ENCODE measurements at places on chromosomes 1 and 21.

GRCh38 chr1:31159869-31160611 is 79.6 kb downstream of the NKAIN1 start:
- DNase-seq, result peak; percentile 57

GRCh38 chr1:27031235-27032118 is 18.8 kb upstream of the TENT5B start:
- DNase-seq, result no peak

GRCh38 chr1:223700942-223701637 is 11.2 kb upstream of the CAPN2 start:
- peak; percentile 90 for DNase-seq

- DNase-seq, result no peak
Observed at GRCh38 chr21:35044128-35044527, 5.0 kb downstream of the RUNX1 start.

- DNase-seq, result no peak
Observed at GRCh38 chr21:39721885-39722284, 23.1 kb upstream of the IGSF5 start.

DNA sequence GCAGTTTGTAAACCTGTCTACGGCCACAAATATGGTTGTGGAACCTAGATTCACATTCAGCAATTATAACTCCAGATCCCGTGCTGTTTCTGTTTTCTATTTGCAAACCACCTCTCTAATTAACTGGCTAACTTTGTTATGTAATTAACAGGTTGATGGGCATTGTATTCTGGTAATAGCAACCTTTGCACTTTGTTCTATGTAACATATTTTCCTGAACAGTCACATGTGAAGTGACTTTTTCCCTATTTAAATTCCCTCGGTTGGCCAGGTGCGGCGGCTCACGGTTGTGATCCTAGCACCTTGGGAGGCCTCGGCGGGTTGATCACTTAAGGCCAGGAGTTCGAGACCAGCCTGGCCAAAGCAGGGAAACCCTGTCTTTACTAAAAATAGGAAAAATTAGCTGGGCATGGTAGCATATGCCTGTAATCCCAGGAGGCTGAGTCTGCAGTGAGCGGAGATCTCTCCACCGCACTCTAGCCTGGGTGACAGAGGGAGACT is 1.4 kb downstream of the ACADM start:
- no peak for DNase-seq

DNA sequence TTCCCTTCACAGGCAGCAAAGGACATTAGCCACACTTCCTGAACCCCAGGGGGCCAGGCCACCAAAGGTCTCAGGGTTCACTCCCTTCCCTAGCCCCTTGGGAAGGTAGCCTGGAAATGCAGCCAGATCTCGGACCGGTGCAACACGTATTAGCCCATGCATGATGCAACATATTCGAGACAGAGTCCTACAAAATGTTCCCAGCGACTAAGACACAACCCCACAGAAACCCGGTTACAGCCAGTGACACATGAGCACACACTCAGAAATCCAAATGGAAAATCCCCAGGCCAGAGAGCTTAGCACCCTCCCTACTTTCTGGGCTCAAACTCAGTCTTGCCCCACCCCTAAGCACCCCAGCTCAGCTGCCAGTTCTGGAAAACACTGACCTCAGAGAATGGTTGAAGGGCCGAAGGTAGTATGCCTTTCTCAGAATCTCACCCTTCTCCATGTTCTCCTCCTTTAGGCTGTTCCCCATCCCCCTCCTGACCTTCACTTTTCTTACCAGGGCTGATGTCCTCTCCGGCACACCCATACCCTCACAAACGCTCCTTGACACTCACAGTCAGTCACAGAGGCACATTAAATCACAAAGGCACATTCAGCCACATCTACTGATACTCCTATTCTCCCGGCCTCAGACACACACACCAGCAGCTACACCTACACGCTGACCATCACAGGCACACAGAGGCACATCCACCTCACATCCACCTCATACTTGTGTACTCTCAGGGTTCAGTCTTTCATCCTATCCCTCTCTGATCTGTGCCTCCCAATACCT is at the start of gene TSPAN1:
Gene TSPAN1 (plus strand): TSS at position 640 of the 784 bp plus-strand sequence. CDS start 6,021 bp downstream, outside the sequence.
- DNase-seq, result no peak

- DNase-seq, result no peak
Observed at GRCh38 chr1:9475061-9475627, 64.1 kb upstream of the SLC25A33 start.

DNA sequence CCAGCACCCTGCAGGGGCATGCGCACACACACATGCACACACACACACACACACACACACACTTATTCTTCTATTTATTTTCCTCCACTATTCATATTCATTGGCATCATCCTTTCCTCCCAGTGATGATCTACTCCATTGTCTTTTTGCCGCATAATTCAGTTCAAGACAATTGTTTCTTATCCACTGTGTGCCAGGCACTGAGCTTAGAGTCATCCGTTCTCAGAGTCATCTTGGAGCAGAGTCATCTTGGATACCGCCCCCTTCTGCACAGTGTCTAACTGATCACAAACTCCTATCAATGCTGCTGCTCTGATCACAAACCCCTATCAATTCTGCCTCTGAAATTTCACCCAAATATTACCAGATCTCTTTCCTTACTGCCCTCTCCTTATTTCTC is 102.8 kb upstream of the PROX1 start:
- no peak for DNase-seq

- no peak for DNase-seq
Observed at GRCh38 chr1:38549191-38549590, 310.4 kb downstream of the RRAGC start.

- no peak for DNase-seq
Observed at GRCh38 chr1:64886877-64887276, 79.5 kb downstream of the JAK1 start.

DNA sequence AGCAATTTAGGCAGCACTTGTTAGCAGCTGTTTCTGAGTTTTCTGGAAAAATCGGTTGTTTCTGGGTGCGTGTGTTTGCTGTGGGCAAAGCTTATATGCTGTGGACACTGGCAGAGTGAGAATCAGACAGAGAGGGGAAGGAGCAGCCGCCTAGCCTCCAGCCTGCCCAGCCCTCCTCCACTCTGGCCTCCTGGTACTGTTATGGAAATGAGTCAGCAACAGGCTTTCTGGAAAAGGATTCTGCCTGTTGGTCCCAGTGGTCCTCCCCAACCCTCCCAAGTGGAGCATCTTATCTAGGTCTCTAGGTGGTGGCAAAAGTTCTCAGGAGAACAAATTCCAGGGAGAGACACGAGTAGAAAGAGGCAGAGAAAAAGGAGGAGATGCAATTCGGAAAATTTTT is 42.2 kb upstream of the GOLT1A start:
- DNase-seq, result no peak

- peak; percentile 92 for DNase-seq
Observed at GRCh38 chr1:204647114-204647804, 38.3 kb downstream of the LRRN2 start.

GRCh38 chr1:167987174-167987573 is 50.3 kb upstream of the MPC2 start:
- DNase-seq, result no peak

DNA sequence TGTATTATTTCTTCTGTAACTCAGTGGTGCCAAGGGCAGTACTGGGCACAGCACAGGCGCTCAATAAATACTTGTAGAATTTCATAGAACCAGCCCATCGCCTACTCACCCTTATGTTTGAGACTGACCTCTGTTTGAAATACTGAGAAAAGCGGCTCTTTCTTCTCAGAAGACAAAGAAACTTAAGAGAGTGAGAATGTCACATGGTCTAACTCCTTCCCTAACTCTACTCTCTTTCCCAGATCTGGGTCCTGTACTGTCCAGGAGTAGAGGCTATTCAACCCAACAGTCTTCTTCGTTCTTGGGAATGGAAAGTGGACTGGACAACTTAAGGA is 4.2 kb downstream of the IGSF8 start:
- no peak for DNase-seq

GRCh38 chr1:13622446-13622845 is 38.8 kb downstream of the PDPN start:
- no peak for DNase-seq

- peak; percentile 54 for DNase-seq
Observed at GRCh38 chr1:15154480-15155036, 1.0 kb downstream of the TMEM51 start.

DNA sequence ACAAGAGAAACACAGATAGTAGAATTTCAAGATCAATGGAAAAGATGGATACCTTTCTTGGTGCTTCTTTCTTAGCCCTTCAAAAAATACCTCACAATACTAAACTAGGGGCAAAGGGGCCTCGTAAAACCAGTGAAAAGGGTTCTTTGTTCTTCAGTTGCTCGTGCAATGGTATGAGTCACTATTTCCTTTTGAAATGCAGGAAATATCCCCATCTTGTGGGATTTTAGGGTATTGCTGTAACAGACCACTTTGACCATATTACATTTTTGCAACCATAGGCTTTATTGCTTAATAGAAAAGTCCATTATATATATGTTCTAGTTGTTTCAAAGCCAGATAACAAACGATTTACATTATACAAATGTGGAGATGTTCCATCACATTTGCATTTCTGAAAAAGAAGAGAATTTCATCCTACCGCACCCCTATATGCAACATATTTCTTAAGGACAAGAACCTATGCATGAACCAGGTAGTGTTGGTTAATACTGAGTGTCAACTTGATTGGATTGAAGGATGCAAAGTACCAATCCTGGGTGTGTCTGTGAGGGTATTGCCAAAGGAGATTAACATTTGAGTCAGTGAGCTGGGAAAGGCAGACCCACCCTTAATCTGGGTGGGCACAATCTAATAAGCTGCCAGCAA is 88.6 kb upstream of the PKN2 start:
- DNase-seq, result peak; percentile 35

- DNase-seq, result no peak
Observed at GRCh38 chr1:24228311-24228710, 41.2 kb upstream of the IFNLR1 start.

DNA sequence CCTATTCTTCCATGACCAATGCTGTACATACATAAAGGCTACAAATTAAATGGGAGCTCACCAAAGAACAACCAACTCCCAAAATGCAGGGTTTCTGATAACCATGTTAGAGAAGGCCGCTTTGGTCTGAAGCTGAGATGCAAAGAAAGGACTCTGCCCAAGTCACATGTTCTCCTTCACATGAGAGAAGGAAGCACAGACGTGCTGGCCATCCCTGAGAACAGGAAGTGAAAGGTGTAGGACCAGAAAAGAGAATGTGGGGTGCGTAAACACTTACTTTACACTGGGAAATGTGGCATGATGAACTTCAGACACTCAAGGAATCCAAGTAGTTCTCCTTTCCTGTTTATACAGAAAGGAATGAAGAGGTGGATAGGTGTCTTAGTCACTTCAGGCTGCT is 31.7 kb upstream of the TADA1 start:
- DNase-seq, result no peak

- no peak for DNase-seq
Observed at GRCh38 chr1:170273291-170274130, 127.8 kb downstream of the NTMT2 start.

DNA sequence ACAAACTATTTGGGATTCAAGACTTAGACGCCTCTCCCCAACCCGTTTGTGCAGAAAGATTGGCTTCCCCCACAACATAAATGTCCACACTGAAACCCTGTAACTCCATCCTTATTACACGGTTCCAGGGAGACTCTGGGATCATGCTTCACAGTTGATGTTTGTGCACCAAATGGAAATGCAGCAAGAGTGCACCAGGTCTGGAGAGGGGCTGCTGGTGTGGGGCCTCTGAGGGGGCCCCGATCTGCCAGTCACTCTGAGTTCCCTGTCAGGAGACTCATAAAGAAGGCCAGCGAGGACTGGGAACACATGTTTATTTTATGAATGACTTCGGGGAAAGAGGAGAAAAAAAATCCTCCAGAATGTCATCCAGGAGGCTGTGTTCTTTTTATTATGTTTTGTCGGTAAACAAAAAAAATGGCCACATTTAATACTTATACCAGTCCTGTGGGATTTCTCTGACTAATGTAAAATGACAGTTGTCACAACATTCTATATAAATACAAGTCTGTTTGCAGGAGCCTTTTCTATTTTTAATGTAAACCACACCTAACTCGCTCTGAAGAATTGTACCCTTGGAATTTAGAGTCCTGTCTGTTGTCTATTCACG is 439.1 kb upstream of the VAMP3 start:
- no peak for DNase-seq

DNA sequence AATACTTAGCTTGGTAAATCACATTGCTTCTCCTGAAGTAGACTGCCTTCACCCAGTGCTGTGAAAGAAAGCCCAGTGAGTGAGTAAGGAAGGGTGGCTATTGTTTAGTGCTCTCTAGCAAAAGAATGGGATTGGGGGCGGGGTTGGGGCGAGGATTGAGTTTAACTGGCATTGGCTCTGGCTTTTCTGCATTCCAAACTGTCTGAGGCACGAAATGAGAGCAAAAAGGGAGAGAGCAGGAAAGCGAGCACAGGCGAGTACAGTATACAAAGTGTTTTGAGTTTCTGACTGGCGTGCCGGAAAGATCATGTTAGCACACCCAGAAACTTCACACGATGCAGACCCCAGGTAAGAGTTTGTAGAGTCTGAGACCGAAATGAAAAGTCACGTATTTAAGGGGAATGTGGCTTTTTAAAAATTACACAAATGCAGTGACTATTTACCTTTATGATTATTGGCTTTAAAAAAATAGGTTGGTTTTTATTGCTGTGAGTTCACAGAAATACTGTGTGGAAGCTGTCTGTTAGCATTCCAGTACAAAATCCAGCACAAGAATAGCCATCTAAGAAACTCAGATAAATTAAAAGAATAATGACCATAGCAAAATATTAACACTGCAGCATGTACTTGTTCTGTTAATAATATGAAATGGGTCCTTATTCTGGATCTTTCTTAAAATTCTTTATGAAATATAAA is 155.4 kb downstream of the CLEC20A start:
- DNase-seq, result no peak

GRCh38 chr1:224763126-224763775 is 147.1 kb downstream of the CNIH3 start:
- no peak for DNase-seq

DNA sequence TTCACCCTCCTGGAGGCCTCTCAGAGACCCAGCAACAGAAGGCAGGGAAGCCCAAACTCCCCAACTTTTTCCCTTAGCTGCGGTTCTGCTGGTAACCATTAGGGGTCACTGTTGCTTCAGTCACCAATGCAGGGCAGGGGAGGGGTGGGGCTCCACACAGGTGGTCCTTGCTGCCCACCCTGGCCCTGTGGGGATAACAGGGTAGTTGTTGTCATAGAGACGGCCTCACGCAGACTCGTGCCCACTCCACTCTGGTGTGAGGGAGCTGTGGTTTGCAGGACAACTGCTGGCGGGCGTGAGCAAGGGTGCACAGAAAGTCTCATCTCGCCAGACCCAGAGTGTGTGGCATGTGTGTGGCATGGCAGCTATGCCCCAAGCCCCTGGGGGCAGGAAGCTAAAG is 19.9 kb downstream of the INSRR start:
- DNase-seq, result peak; percentile 77

- no peak for DNase-seq
Observed at GRCh38 chr1:181936269-181936668, 125.2 kb downstream of the ZNF648 start.

DNA sequence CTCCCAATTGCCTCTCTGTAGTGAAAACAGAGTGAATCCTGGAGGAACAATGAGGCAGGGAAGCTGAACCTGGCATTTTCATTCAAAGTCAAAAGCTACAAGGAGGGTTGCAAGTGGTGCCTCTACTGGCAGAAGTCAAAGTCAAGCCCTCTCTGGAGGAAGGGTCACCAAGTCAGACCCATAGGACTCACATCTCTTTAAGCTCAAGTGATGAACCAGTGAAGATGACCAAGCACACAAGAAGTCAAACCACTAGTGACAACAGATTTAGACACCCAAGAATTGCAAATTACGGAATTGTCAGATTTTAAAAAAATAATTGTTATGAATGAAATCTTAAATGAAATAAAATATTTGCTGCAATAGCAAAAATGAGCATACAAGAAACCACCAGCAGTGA is 81.1 kb upstream of the ATP1B1 start:
- no peak for DNase-seq
